ENCODE measurements at places on chromosomes 7 and 10.

DNA sequence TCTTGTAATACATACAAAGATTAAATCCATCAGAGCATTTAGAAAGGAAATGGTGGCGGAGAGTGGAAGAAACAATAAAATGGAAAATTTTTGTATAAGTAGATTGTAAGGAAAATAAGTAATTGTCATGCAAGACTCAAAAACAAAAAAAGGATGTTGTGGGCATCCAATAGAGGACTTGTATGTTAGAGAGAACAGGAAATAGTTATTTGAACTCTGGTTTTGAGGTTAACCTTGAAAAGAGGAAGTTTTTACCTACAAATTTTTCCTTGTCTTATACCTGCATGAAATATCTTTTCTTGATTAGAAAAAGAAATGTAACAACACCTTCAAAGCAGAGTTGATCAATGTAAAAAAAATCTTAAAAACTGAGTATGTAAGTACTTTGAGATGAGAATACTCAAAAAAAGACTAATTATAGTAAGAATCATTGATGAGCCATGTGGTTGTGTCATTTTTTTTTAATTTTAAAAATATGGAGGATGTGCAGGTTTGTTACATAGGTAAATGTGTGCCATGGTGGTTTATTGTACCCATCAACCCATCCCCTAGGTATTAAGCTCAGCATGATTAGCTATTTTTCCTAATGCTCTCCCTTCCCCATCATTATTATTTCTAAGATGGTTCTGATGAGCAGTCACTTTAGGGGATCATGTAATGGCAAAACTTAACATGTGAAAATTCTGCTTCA lies 11.9 kb downstream of the TMEM106B start:
- DNase-seq = no peak

- DNase-seq = no peak
Measured at GRCh38 chr7:77537778-77538280, 734 bp downstream of the PTPN12 start.

- no peak for DNase-seq
Measured at GRCh38 chr10:35972275-35972674, 330.2 kb upstream of the FZD8 start.

- peak; percentile 58 for DNase-seq
Measured at GRCh38 chr7:22718200-22718711, 8.7 kb upstream of the IL6 start.

GRCh38 chr7:146864644-146865043 lies 748.0 kb downstream of the CNTNAP2 start:
- DNase-seq = no peak

DNA sequence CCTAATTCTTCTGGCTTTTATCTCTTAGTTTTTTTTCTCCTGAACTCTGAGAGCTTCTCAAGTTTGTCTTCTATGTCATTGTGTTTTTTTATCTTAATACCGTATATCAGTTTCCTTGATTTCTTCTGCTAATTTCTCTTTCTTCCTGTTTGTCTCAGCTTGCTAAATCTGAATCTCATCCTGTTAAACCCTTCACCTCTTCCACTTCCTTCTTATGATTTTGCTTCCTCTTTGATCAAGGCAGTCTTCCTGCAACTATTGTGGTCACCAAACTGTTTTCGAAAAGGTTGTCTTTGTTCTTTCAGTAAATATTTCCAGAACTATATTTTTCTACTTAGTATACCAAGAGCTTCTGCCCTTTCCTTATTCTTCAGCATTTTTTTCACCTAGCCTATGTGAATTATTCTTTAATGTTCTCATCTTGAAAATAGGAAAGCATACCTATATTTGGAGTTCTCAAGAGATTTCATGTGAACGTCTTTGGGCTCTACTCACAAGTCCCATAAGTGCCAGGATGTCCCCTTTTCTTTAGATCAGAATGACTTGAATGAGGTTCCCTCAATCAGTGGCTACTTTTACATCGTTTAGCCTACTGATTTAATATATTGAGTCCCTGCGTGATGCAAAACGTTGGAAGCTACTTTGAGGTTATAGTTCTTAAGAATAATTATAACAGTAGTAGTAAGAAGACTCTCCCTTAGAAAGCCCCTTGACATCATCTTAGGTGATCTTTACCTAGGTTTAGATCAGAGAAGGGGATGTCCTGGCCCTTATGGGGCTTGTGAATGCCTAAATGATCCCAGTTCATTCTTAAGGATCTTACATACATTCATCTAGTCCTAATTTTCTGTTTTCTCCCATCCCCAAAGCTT lies 415.4 kb upstream of the AUTS2 start:
- no peak for DNase-seq

DNA sequence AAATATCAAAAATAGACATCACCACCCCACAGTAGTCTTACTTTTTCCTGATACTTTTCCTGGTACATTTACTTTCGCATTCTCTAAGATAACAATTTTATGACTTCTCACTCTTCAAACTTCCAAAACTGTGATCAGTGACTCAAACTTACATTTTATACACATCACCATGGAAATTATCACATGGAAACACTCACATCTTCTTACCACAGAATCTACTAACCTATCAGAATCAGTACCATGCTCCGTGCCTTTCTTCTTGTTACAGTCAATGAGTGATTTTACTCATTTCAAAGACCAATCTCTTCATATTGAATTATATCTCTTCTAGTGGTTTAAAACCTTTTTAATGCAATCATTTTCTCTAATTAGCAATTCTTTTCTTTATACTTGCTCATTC lies 120.3 kb downstream of the PTEN start:
- no peak for DNase-seq

GRCh38 chr7:129084801-129085551 lies 30.1 kb upstream of the TNPO3 start:
- no peak for DNase-seq

DNA sequence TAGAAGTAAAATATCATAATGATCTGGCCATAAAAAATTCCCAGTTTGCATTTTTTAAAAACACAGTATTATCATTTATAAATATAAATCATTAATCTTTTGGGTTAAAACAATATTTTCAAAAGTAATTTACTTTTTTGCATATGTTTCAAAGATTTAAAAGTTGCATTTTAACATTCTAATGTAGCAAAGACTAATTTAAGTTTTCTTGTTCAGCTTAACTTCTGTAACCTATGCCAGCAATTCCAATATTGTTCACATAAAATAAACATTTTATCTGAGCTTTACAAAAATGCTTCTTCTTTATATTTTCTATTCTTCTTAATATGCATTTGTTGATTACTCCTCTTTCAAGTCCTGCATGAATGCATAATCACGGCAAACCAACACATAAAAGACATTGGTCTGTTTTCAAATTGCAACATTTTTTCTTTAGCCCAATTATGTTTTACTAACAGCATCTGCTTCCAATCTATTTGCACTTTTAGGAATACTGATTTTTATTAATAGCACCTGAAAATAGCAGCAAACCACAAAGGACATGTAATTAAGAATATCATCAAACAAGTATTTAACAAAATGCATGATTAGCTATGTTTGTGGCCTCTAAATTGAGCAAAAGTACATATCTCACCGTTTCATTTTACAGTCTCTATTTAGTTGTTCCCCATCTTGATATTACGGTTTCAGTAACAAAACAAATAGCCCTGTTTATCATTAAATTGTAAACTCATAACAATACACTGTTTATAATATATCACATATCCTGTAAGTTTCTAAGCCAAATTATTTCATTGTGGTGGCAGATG lies 286.9 kb upstream of the NFE2L3 start:
- DNase-seq = no peak

- DNase-seq = no peak
Measured at GRCh38 chr7:150388306-150388705, 9.2 kb downstream of the ZNF775 start.

GRCh38 chr10:14758994-14759664 lies 15.6 kb downstream of the FAM107B start:
- no peak for DNase-seq

GRCh38 chr10:76840802-76841201 lies 796.8 kb downstream of the KCNMA1 start:
- no peak for DNase-seq

DNA sequence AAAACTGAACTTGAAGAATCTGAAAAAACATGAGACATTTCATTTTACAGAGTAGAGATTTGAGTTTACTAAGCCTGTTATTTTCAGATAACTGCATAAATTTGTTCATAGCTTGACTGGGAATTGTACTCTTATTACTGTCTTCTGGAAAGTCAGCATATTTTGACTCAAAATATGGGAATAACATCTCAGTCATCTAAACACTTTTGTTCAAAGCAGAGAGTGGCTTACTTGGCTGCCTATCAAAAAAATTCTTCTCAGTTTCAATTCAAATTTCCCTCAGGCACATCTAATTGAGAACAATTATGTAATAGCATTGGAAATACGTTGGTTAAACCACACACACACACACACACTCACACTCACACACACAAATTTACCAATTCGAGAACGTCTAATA lies 384.6 kb downstream of the ARL4A start:
- DNase-seq = no peak

GRCh38 chr7:146554556-146554955 lies 438.0 kb downstream of the CNTNAP2 start:
- no peak for DNase-seq

DNA sequence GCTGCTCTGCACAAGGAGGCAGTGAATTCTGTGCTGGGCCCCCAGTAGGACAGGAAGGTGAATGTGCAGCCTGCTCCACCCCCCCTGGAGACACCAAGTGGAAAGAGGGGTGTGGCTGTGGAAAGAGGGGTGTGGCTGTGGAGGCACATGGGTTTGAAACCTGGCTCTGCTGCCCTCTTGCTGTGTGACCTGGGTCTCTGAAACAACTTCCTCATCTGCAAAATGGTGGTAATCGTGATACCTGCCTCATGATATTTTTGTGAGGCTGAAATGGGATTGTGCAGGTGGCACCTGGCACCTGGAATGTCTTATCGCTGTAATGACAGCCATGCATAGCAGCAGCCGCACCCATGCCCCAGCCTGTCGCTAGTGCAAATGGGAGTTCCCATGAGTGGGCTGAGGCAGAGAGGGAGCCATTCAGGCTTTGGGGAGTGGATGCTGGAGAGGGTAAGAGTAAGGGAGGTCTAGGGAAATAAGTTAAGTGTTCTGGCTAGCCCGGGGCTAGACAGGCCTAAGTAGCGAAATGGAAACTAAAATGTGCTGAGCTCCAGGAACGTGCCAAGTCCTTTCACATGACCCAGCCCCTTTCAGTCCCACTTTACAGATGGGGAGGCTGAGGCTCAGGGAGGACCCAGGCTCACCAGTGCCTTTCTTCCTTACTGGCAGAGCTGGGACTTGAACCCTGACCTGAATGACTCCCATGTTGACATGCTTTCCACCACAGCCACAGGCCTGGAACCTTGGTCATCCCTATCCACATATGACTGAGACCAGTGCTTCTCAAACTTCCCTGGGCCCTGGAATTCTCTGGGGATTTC lies 35.0 kb downstream of the C10orf105 start:
- no peak for DNase-seq

DNA sequence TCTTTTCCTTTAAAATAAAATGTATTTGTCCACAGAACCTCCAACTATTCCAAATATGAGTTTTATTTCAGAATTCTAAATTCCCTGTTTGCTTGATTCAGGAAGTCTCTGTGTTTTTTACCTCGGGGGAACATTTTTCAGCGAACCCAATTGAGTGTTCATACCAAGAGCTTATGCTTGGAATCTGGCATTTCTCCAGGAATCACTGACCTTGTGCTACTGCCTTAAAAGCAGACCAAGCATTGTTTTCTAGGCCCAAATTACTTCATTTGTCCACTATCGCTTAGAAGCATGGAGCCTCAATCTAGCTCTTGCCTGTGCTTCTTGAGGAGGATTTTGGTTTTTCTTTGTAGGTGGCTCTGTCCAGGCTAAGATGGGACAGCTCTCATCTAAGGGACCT lies 59.4 kb downstream of the EBLN1 start:
- DNase-seq = no peak

- peak; percentile 49 for DNase-seq
Measured at GRCh38 chr7:151088019-151088855, 2.0 kb downstream of the AGAP3 start.

GRCh38 chr10:100670828-100671479 lies 74.4 kb upstream of the PAX2 start:
- no peak for DNase-seq

DNA sequence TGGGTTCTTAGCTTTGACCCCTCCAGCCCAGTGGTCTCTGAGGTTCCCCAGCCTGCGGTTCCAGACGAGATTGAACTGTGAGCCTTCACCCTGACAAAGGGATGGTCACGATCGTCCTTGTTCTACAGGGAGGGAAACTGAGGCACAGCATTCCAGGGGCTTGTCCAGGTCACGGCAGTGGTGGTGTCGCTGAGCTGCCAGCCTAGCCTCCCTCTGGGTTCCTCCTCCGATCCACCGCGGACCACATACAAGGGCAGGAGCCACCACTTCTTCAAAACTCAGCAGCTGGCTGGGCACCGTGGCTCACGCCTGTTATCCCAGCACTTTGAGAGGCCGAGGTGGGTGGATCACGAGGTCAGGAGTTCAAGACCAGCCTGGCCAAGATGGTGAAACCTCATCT lies 35.8 kb downstream of the ELFN1 start:
- no peak for DNase-seq

DNA sequence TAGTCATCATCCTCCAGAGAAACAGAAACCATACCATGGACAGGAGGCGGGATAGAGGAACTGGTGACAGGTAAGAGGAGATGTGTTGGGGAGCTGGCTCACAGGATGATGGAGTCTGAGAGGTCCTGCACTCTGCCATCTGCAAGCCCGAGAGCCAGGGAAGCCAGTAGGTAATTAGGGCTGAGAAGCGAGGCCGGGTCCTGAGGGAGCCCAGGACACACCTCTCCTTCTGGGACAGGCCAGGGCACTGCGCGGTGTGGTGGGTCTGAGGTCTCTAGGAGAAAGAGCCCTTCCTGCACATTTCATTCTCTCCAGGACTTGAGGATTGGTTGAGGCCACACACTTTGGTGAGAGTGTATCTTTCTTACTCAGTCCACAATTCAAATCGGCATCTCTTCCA lies 415.5 kb downstream of the GLRX3 start:
- DNase-seq = no peak
